ENCODE measurements at places on chromosomes 5 and 9.

- DNase-seq: no peak
These were observed 1.4 kb downstream of the PDE4D start for GRCh38 chr5:59891962-59892643.

GRCh38 chr5:77991084-77991483 lies 214.9 kb upstream of the TBCA start:
- no peak for DNase-seq

GRCh38 chr5:71807909-71808308 lies 88.8 kb downstream of the CARTPT start:
- DNase-seq: no peak

GRCh38 chr5:127938746-127939145 lies 144.8 kb upstream of the SLC12A2 start:
- DNase-seq: no peak

DNA sequence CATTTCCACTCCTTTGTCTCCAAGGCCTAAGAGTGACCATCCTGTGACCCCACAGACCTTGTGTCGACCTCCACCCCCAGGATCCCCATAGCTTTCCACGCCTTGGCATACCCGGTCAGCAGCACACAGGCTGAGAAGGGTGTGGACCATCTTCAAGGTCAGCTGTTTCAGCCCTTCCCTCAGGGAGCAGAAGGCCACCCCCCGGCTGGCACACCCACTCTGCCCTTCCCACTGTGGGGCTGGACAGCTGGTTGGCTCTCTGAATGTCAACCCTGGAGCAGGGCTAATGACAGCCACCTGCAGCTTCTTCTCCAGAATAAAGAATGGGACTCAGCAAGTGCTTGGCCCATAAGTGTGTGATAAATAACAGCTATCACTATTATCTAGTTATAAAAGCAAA lies 93.1 kb downstream of the OLFM1 start:
- no peak for DNase-seq

DNA sequence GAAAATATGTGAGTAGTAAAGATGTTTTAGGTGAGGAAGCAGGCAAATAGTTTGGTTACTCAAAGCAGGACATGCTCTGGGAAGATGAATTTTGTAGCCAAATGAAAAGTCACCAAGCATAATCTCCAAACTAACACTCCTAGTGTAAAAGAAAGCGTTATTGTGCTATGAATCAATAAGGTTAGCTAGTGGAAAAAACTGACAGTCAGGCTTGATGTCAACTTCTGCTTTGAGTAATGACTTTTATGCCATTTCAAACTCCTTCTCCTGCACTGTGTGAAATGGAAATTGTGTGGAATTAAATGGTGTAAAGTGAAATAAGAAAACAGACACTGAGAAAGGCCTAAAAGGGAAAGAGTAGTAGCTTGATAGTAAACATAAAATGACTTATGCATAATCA lies 637.2 kb upstream of the DMAC1 start:
- no peak for DNase-seq

GRCh38 chr5:109688630-109688969 lies 1.1 kb upstream of the MAN2A1 start:
- DNase-seq: peak; percentile 21

GRCh38 chr9:81536242-81537025 lies 152.9 kb downstream of the TLE1 start:
- no peak for DNase-seq

DNA sequence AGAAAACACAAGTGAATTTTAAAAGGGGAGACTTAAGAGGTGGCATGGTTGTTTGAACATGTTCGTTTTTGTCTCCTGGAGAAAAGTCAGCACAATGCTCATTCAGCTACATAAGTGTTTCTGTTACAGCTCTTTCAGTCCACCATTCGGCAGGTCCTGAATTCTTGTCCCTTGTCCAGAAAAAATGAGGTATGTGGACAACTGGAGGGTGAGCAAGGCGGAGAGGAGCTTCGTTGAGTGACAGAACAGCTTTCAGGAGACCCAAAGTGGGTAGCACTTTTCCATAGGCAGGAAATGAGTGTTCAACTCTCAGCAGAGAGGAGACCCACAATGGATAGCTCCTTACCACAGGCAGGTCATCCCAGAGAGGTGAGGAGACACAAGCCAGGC lies 4.9 kb downstream of the PDCD1LG2 start:
- no peak for DNase-seq

DNA sequence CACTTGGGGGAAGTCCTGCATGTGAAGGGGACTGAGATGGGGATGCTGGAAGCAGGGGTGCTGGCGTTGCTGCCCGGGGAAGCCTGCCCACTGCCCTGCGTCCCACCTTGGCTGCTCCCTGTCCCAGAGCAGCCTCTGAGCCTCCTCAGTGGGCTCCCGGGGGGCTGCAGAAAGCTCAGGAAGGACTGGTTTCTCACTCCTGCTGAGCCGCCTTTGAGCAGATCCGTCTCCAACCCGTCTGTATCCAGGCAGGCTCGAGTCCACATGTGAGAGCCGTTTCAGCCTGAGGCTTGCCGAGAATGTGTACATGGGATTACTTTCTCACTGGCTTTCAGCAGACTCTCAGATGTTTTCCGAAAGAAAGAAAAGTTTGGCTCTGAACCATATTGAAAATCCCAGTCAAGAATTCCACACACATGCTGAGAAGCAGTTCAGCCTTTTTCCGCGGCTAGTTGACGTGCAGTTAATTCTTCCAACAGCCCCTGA lies 95.3 kb upstream of the COL5A1 start:
- DNase-seq: no peak

DNA sequence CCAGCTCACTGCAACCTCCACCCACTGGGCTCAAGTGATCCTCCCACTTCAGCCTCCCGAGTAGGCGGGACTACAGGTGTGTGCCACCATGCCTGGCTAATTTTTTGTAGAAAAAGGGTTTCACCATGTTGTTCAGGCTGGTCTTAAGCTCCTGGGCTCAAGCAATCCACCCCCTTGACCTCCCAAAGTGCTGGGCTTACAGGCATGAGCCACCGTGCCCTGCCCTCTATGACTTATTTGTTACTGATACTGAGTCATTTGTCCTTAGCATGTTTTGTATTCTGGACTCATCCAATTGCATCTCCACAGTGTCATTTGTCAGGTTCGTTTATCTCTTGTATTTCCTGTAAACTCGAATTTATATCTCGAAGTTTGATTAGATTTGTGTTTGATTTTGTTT lies 2.7 kb upstream of the ITK start:
- DNase-seq: no peak

DNA sequence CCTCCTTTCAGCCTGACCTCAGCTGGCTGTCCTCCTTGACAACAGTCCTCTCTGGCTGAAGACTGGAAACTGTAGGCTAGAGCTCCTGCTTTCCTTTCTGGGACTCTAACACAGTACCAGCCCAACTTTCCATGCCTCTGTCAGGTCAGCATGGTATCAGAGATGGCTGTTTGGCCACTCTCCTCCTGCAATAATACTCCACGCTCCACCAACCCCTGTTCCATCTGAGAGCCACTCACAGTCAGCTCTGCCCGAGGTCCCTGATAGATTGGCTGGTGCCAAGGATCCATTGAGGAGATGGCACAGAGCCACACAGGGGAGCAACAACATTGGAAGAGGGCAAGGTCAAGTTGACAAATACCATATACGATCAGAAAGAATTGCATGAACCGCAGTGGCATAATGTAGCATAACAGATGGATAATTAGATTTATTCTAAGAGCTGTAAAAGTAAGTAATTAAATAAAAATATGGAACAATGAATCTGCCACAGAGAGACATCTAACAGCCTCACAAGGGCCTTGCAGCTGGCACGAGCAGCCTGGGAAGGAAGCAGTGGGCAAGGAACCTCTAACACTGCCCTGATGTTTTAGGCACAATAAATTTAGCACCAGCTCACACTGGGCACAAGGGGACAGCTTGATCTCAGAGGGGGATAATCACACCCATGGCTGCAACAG lies 94.3 kb upstream of the LRRTM2 start:
- no peak for DNase-seq

DNA sequence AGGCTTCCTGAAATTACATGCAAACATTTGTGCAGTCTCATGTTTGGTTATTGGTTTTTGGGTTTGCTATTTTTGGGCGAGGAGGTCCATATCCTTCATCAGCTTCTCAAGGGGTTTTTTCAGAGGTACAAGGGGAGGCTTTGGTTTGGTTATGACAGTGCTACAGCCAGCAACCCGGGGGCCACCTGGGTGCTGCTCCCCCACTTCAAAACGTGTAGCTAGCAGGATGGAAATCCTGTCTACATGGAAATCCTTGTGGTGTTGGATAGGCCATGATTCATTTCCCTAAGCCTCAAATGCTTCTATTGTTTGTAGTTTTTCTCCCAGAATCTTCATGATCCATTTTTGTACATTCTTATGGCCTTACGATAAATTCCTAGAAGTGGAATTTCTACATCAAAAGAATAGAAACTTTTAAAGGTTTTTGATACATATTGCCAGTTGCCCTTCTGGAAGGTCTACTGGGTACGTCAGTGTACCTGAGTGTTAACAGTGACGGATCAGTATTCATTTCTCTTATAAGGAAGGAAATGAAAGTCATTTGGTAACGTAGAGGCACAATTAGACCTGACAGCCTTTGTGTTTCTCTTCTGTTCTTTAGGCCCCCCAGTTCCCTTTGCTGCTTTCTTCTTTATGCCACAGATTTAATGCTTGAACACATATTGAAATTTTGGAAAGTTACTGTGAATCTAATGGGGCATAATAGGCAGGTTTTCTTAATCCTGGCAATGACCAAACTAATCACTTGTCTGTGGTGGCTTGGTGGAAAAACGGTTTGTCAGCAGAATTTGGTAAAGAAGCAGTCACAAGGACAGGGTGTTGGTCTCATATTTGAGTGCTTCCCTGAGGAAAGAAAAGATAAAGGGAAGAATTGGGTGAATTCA lies 69.7 kb upstream of the ABL1 start:
- DNase-seq: no peak

DNA sequence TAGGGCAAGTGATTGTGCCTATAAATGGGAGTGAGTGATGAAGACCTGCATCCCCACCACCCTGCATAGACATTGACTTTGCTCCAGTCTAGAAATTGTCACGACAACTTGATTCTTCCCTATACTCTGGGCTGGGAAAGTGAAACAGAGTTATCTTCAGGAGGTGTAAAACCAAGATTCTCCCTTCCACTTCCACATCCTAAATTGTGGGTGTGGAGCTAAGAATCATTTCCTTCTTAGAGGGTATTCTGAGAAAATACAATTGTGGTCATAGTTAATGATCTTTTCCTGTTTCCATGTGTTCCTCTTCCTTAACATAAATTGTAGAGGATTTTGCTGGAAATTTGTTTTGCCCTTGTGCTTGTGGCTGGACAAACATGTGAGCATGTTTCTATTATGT lies 96.8 kb upstream of the PJA2 start:
- no peak for DNase-seq

GRCh38 chr5:72555871-72556270 lies 48.7 kb upstream of the ZNF366 start:
- DNase-seq: peak; percentile 39

- no peak for DNase-seq
These were observed 166.4 kb downstream of the PIK3R1 start for GRCh38 chr5:68381909-68382308.

- DNase-seq: no peak
These were observed 25.6 kb downstream of the C5orf15 start for GRCh38 chr5:133942614-133943474.

GRCh38 chr5:157750320-157750719 lies 6.8 kb downstream of the LSM11 start:
- no peak for DNase-seq

DNA sequence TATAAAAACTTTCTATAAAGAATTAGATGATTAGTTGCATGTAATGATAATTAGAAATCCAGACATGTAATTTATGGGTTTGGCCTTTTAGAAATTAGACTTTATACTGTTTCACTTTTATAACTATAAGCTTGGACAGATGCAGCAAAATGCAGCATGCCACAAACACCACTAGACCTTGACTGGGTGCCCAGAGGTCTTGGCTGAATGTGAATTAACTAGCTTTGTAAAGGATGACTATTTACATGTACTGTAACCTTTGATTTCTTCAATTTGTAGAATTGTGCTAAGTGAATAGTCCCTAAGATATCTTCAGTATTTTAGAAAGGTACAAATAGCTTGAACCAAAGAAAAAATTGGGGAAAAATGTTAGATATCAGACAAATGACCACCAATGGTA lies 2168.1 kb downstream of the MAT2B start:
- DNase-seq: no peak

DNA sequence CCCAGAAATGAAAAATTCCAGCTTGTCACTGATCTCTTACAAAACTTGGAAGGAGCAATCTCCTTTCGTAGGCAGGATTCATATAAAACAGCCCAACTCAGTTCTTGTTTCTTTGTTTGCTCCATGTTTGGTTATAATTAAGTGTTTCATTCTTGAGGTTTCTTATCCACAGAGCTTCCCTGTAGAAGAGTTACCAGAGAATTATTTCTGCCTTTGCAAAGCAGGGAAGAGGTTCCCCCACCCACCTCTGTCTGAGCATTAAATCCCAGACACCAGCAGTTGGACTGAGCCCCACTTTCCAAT lies 34.1 kb upstream of the RAI14 start:
- no peak for DNase-seq

- no peak for DNase-seq
These were observed 63.8 kb downstream of the FNBP1 start for GRCh38 chr9:129979071-129979745.

DNA sequence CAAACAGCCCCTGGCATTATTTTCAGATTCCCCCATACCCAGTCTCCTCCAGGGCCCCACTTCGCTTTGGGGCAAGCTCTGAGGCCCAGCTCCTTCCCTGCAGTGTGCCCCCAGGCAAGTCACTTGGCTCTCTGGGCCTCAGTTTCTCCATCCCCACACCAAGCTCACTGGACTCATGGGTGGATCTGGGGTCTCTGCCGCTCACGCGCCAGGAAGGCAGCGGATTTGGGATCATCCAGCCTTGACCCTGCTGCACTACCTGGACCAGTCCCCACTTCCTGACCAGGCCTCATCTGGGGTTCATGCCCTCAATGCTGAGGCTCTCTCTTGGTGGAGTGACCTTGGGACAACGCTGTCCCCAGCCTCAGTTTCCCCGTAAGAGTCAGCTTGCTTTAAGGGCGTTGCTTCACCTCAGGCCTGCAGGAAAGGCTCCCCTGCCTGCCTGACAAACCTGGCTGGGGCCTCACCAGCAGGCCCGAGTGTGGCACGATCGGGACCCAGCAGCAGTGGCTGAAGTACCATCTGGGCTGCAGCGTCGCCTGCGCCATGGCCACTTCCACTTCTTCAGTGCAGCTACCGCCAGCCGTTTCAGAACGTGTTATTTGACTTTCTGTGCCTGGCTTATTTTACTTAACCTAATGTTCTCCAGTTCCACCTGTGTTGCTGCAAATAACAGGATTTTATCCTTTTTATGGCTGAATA lies 519.6 kb upstream of the SEMA6A start:
- DNase-seq: no peak

GRCh38 chr5:1889321-1890065 lies 6.8 kb upstream of the IRX4 start:
- DNase-seq: no peak

DNA sequence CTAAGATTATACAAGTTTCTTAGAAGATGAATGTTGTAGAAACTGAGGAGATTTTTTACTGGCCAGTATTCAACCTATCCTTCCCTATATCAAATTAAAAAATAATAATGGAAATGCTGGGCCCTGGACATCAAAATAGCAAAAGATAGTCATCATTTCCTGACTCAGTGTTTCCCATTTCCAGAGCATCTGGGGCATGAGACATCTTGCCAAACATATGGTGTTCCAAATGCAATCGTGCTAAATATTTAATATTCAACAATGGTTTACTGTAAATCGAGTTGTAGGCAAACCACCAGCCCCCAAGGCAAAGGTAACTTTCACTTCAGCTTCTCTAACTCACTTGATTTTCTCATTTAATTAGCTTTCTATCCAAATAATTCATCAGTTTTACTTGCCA lies 152.9 kb downstream of the FRMD3 start:
- DNase-seq: no peak

- no peak for DNase-seq
These were observed 33.4 kb upstream of the TTC1 start for GRCh38 chr5:159975462-159976019.

GRCh38 chr5:51582871-51583394 lies 199.7 kb downstream of the ISL1 start:
- DNase-seq: peak; percentile 8
